ENCODE measurements at places on chromosomes 12 and 14. TPM values are rescaled to one million over a fixed set of nuclear protein-coding genes. Genes with fewer than 3 reads are reported as not detected.

Gene IFI27
- 62.6 TPM for total RNA-seq

Gene CLEC9A
- 0.57 TPM for total RNA-seq

Gene NPAS3
- total RNA-seq, result 2.3 TPM

Gene ZFHX2
- total RNA-seq, result 2.8 TPM

Gene PDE3A
- total RNA-seq, result 6.5 TPM
